ENCODE measurements at places on chromosomes 2 and 18. TPM values are rescaled to one million over a fixed set of nuclear protein-coding genes. Genes with fewer than 3 reads are reported as not detected.

The DCAF17 gene
- 16.1 TPM for total RNA-seq

The ANTXR1 gene
- 69.7 TPM for total RNA-seq

The PLA2R1 gene
- total RNA-seq: 6.9 TPM

The DDX1 gene
- total RNA-seq: 102 TPM

The SPC25 gene
- total RNA-seq: 53.0 TPM

The AQP12A gene
- total RNA-seq: not detected

The LYPD1 gene
- total RNA-seq: 23.7 TPM

The CD8B2 gene
- not detected for total RNA-seq

The ITGB6 gene
- 0.10 TPM for total RNA-seq

GRCh38 chr18:79239631-79240030 is 156.1 kb upstream of the NFATC1 start:
- no peak for DNase-seq

DNA sequence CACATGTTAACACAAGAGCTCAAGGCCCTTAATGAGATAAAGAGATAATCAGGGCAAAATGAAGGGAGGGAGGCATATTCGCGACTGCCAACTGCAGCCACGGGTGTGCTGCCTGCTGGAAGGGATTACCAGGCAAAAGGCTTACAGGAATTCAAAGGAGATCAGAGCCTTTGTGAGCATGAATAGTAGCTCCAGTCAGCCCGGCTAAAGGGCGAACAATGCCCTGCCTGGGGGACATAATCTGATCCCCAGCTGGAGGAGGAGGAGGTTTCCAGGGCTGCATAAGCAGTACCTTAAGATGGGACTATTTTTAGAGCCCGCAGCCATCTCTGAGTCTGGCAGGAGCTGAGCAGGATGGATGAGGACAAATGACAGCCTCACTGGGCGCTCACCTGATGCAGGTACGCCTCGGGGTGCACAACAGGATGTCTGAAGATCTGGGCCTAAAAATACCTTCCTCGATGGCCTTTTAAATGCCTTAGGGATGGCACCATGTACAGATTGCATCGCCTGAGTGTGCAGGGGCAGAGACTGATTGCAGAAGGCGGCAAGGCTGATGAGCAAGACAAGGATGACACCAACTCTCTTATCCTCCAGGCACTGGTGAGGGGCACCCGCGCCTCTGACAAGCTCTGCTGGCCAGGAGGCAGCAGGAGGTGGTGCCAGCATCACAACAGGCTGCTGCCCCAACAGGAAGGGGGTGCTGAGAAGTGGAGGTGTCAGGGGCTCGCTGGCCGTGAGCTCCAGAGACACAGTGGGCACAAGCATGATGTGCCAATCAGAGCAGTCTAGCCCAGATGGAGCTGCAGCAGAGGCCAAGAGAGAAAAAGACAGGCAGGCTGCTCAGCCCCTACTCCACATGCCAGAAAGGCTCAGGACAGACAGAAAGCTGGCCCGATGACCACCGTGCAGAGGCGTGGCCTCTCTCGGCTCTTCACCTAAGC is 111.4 kb downstream of the EIPR1 start:
- no peak for DNase-seq

- peak; percentile 77 for DNase-seq
These were observed 98.5 kb upstream of the RIOK3 start for GRCh38 chr18:23354625-23355024.

DNA sequence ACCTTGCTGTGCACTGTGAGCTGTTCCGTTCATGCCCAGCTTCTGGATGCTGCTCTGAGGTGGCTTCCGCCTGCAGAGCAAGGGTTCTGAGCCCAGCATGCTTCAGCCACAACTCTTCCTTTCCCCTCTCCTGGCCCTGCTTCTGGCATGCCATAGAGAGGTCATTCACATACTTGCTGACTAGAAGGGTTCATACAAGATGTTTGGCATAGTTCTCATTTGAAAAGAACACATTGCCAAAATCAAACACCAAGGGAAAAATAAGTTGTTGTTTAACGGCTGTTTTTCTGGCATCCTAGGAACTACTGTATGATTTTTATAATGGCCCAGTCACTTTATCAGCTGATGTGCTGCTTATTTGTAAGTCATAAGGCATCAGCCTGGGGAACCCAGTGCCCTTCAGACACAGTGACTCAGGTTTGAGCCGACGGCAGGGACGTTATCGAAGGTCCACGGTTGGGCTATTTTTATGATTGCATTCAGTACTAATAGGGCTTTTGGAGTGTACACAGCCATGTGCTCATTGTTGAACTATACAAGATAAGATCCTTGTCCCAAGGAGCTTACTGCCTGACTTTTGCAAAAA is 53.9 kb upstream of the CTAGE1 start:
- DNase-seq: peak; percentile 53

DNA sequence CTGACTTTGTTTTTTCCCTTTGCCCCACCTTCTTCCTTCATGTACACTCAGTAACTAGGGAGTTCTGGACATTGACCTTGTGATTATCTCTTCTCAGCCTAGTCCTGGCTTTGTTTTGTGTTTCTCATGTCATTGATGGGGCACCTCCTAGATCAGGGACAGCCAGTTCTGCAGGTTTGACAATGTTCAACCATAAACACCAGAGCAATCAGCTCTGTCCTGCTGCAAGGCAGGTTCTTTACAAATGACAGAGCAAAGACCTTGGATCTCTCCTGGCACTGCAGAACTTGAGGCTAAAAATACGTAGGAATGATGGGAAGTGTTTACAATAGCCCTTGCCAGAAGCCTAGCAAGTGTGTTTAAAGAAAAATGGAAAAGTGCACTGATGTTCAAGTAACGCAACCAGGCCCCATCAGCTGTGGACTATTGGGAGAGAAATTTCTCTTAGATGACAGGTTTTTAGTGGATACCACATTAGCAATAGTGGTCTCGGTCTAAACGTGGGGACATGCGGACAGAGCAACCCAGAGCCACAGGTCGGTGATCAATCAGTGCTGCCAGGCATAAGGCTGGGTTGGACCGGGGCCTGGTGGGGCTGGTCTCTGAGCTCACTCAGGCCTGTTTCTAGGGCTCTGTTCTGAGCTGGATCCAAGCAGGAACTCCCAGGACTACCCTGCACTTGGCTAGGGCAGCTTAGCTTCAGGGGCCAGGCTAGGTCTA is 76.8 kb downstream of the SOWAHC start:
- no peak for DNase-seq

GRCh38 chr2:62589691-62590356 is 83.8 kb upstream of the TMEM17 start:
- peak; percentile 47 for DNase-seq
